Bladder microvascular endothelial cell (primary cell): ENCODE measurements at places on chromosomes 16 and 17. TPM values are rescaled to one million over a fixed set of nuclear protein-coding genes. Genes with fewer than 3 reads are reported as not detected.

The MAP2K6 gene
- 2.9 and 4.7 TPM in 2 replicates for total RNA-seq

The KCNAB3 gene
- total RNA-seq, result 0.49 and 0.63 TPM in 2 replicates

The KRTAP4-3 gene
- total RNA-seq, result not detected in 2 replicates

The PSMC3IP gene
- total RNA-seq, result 3.6 and 5.6 TPM in 2 replicates

The CNTNAP1 gene
- 16.7 and 53.1 TPM in 2 replicates for total RNA-seq

The HLF gene
- total RNA-seq, result not detected in 2 replicates

The GPR179 gene
- total RNA-seq, result not detected in 2 replicates

The HBZ gene
- 0.19 TPM in 1 of 2 replicates, not detected in the other for total RNA-seq

The CCL14 gene
- total RNA-seq, result 4.4 and 11.5 TPM in 2 replicates

The PDIA2 gene
- not detected in 2 replicates for total RNA-seq

The ANKRD40CL gene
- total RNA-seq, result not detected in 2 replicates

The C1QL1 gene
- 0.31 TPM in 1 of 2 replicates, not detected in the other for total RNA-seq

The ZPBP2 gene
- total RNA-seq, result not detected in 2 replicates

The CLEC18B gene
- total RNA-seq, result 0.31 and 0.49 TPM in 2 replicates

The DLG4 gene
- 6.8 and 22.5 TPM in 2 replicates for total RNA-seq

The CDC42EP4 gene
- 10.7 and 22.0 TPM in 2 replicates for total RNA-seq

The MPP3 gene
- total RNA-seq, result 3.4 and 6.3 TPM in 2 replicates

The FZD2 gene
- 0.16 and 0.88 TPM in 2 replicates for total RNA-seq

The CCDC92B gene
- total RNA-seq, result not detected in 2 replicates

The TMEM132E gene
- total RNA-seq, result not detected in 2 replicates

The TBC1D3C gene
- total RNA-seq, result not detected in 2 replicates

The SMIM36 gene
- total RNA-seq, result not detected in 2 replicates

The ARL5C gene
- not detected in 2 replicates for total RNA-seq

The TBC1D3E gene
- not detected in 2 replicates for total RNA-seq

The BRIP1 gene
- 6.2 and 10.3 TPM in 2 replicates for total RNA-seq

The TBC1D3K gene
- not detected in 2 replicates for total RNA-seq

The ZNF646 gene
- total RNA-seq, result 7.8 and 16.0 TPM in 2 replicates

The TBC1D28 gene
- 0.19 TPM in 1 of 2 replicates, not detected in the other for total RNA-seq

The PROCA1 gene
- 0.57 and 1.1 TPM in 2 replicates for total RNA-seq

The BOLA2B gene
- total RNA-seq, result 28.4 and 30.9 TPM in 2 replicates
